HL-60 (cell line): ENCODE measurements at places on chromosomes 5 and 9.

- no peak for DNase-seq
Measured at GRCh38 chr9:87894998-87895625, 12.4 kb downstream of the SPATA31E1 start.

GRCh38 chr5:171644536-171644935 is 141.1 kb upstream of the SMIM23 start:
- DNase-seq: no peak

GRCh38 chr5:78720227-78720985 is 71.8 kb upstream of the LHFPL2 start:
- DNase-seq: no peak

DNA sequence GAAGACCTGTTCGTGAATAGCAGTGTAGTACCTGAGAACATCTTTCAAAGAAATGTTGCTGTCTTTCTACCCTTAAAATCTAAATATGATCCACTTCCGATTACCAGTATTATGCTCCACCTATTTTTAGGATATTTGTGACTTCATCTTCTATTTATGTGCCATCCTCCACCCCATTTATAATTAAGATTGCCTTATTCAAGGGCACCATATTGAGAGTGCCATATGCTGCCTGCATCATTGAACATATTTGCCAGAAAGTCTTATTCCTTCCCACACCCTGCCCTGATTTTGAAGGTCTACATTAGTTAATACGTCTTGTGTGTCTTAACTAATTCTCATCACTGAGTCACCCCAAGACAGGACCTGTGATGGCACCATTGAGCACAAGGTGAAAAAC is 1076.7 kb downstream of the CDH12 start:
- no peak for DNase-seq
